ENCODE measurements at places on chromosomes 3 and 15.

DNA sequence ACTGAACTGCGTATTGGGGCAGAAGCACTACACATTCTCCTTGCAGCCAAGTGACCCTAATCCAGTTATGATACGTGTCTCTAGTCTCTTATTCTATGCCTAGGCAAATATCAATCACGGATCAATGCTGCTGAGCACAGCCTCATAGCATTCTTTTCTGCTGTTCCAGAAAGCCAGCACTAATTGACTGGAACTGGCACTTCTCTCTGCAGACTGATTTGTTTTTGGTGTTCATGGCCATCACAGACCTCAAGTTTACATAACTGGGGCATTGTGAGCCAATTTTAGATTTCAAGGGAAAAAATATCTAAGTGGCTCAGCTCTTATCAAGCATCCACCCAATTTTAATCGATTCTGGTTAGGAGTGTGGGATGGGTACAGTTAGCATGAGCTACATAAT lies 37.9 kb downstream of the GLDN start:
- DNase-seq, result no peak

DNA sequence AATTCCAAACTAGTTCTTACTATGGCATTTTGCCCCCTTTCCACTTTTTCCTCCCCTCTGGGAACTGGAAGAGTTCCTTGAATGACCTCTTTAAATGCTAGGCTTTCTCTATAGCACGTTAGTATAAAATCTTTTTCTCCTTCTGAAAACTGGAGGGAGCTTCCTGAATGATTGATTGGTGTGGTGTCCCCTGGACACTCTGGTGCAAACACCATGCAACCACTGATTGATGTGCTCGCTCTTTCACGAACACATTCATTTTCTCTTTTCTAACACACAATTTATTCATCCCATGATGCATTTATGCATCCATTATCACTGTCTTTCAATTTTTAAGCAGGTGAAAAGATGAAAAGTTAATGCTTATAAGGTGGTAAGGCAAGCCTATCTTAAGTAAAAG lies 159.1 kb upstream of the NANOGP8 start:
- DNase-seq, result no peak

- DNase-seq, result no peak
These were observed 28.0 kb upstream of the IDH2 start for GRCh38 chr15:90130291-90130690.

DNA sequence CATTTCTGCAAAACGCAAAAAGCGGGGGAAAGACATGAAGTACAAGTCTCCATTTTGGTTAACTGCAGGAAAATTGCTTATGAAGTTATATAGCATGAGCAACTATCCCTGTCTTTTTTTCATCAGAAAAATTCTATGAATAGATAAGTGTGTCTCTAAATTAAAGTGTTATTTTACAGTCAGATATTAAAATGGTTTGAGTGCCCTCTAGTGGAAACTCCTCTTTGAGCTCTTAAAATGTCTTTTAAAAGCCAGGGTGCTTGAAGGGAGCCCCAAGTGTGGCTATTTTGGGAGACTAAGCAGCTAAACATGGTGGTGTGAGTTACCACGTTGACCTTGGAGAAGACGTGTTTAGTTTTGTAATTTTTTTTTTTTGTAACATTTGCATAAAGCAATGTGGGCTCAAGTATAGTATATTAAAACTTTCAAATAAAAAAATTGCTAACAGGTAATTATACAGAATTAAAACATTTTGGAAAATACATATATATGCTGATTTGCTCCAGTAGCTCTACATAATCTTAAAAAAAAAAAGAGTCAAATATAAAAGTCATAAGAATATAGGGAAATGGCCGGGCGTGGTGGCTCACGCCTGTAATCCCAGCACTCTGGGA lies 77.2 kb downstream of the PPP2R3A start:
- no peak for DNase-seq

DNA sequence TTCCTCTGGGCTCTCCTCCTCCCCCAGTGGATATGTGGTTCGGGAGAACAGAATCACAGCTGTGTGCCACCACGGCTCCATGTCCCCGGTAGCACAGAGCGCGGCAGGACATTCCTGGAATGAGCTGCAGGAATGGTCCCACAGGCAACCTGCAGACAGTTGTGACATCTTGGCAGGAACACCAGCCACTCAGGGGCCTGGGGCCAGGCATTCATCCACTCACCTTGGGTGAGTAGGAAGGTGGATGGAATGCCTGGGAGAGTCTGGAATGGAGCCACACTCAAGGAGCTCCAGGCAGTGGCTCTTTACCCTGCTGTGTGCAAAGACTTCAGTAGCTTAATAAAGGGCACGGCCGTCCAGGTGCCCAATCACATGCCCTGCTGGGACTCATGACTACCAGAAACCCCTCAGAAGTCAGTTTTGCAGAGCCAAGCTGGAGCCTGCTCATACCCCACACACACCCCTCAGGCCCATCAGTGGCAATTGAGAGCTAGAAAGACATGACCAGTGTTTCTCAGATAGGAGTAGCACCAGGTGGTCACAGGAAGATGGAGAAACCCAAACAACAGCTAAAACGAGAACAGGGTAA lies 117.3 kb upstream of the PRR20G start:
- DNase-seq, result no peak

GRCh38 chr3:29901097-29901496 lies 620.2 kb downstream of the RBMS3 start:
- DNase-seq, result no peak

DNA sequence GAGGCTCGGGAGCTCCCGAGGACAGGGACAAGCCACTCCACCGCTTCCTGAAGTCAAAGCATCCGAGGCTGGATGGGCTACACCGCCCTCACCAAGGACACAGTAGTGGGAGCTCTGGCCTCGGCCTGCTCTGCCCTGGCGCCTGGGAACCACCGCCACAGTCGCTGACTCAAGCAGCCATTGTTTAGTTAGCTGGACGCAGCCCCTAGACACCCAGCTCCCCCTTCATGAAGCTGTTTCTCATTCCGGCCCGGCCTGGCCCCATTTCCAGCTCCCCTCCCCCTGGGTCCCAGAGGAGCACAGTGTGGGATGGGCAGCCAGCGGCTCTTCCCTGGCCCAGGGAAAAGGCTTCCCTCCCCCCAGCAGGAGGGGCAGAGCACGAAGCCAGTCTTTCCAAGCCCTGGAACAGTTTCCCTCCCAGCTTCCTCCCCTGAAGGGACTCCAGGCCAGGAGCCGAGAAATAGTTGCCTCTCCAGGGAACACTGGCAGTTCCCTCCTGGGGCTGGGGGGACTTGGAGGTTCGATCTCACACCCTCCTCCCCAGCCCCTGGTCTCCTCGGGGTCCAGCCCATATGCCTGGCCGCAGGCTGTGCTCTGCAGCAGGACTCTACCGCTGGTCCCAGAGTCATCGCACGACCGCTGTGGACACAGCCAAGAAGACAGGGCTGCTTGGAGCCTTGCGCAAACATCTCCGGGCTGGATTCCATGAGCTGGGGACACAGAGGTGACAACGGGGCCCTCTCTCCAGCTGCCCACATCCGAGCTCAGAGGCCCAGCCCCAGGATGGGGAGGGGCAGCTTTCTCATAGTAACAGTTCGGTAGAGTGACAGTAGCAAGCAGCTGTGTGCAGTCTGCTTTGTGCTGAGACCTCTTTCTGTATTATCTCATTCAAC lies 10.0 kb downstream of the PLXND1 start:
- no peak for DNase-seq

GRCh38 chr15:52509500-52510245 lies 19.0 kb downstream of the MYO5A start:
- no peak for DNase-seq

Data from activated T-helper 1 cell treated with anti-CD3 and anti-CD28 coated beads, Interleukin-2, amount 50 U/mL, for 16 hours (primary cell).